Mesothelial cell of epicardium (in vitro differentiated cells): ENCODE measurements at places on chromosomes 5 and 9.

DNA sequence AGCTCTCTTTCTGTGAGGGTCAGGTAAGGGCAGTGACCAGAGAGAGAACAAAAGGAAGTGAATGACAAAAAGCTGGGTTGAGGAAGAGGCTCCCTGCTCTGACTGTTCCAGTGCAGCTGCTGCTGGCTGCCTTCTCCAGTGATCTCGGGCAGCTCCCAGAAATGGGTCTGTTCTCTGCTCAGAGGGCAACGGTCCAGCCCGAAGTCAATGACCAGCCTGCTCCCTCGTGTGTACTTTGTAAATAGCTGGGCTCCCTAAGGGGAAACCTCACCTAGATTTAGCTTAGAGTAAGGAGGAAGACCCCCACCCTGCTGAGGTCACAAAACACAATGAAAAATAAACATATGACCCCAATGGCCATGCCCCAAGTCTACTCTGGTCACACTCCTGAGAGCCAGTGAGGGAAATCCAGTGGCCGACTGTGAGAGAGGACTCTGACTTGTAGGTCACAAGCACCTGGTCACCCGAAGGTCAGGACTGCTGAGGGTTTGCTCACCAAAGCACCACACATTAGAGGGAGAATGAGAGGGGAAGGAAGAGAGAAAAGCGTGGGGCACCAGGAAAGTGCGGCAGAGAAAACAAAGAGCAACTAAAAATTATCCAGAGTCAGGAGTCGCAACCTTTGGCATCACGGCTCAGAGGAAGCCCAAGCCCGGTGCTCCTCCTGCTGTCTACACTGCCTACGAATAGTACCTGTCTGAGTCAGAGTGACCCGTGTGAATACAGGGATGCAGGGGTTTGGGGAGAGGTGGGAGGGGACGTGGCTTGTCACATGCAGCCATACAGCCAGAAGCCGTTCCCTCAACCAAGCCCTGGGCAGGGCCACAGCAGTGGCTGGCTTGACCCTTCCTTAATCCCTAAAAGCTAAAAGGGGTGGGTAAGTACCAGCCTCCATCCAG is 19.8 kb downstream of the NIPAL4 start:
- no peak overlapping the region for H3K27ac ChIP-seq
- DNase-seq, result no peak
- no peaks in the 10 kb centered on the region for H3K27me3 ChIP-seq

GRCh38 chr9:107261106-107261505 is 22.0 kb upstream of the RAD23B start:
- H3K4me3 ChIP-seq, result no peak overlapping the region
- DNase-seq, result no peak
- no peaks in the 10 kb centered on the region for H3K36me3 ChIP-seq
- peaks cover 5% of the 10 kb centered on the region for H3K4me1 ChIP-seq

GRCh38 chr5:91499943-91500531 is 116.9 kb upstream of the ARRDC3 start:
- H3K36me3 ChIP-seq, result no peaks in the 10 kb centered on the region
- no peak for DNase-seq
- H3K27ac ChIP-seq, result no peak overlapping the region

GRCh38 chr5:61162832-61163567 is 732 bp upstream of the SMIM15 start:
- H3K27me3 ChIP-seq, result no peaks in the 10 kb centered on the region
- H3K27ac ChIP-seq, result peak overlapping the region; percentile 99
- peak overlapping the region; percentile 98 for H3K4me3 ChIP-seq
- H3K4me1 ChIP-seq, result peaks cover 43% of the 10 kb centered on the region

DNA sequence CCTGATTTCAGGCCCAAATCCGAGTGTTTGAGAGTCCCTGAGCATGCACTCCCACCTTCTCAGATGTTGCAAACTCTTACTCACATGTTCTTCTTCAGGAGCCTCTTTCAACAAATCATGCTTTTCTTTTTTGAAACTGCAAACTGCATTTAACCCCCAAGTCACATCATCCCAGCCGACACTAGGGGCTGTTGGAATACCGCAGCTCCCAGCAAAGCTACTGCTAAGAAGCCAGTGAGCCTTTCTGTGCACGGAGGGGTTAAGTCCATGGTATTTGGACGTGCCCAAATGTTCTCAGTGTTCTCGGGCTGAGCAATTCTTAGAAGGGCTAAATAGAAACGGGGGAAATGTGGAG is 282.9 kb downstream of the NFIB start:
- H3K4me1 ChIP-seq, result peaks cover 73% of the 10 kb centered on the region
- no peaks in the 10 kb centered on the region for H3K27me3 ChIP-seq
- no peak for DNase-seq
- peak overlapping the region; percentile 96 for H3K27ac ChIP-seq

DNA sequence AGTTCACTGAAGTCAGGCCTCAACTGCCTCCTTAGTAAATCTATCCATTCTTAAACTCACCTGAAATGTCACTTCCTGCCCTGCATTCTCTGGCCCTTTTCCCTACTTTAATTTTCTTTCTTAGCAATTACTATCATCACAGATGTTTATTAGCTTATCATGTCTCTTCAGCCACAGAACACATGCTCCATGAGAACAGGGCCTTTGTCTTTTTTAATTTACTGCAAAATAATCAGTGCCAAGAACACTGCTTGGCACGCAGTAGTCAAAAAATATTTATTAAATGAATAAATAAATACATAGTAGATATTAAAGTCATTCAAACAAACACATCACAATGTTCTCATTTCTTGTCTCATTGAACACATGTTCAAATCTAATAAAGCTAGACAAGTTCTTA is 46.2 kb downstream of the SKIC3 start:
- no peaks in the 10 kb centered on the region for H3K4me1 ChIP-seq
- no peaks in the 10 kb centered on the region for H3K27me3 ChIP-seq
- no peak overlapping the region for H3K27ac ChIP-seq
- peaks cover 39% of the 10 kb centered on the region for H3K36me3 ChIP-seq
- DNase-seq, result no peak

DNA sequence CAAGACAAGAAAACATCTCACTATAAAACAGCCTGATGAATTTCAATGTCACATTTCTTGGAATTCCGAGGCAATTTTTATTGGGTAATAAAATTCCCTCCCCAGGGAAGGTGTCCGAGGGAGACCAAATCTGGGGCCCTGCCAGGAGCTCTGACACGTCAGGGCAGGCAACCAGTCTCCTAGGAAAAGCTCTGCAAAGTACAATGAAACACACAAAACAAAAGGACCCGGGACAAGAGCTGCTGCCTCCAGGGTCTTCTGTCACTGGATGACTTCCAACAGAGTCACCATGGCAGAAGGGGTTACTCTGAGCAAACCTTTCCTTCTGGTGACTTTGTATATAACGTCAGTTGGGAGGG is 50.8 kb downstream of the SAXO1 start:
- H3K36me3 ChIP-seq, result peaks cover 10% of the 10 kb centered on the region
- no peak overlapping the region for H3K27ac ChIP-seq
- peaks cover 49% of the 10 kb centered on the region for H3K4me1 ChIP-seq

DNA sequence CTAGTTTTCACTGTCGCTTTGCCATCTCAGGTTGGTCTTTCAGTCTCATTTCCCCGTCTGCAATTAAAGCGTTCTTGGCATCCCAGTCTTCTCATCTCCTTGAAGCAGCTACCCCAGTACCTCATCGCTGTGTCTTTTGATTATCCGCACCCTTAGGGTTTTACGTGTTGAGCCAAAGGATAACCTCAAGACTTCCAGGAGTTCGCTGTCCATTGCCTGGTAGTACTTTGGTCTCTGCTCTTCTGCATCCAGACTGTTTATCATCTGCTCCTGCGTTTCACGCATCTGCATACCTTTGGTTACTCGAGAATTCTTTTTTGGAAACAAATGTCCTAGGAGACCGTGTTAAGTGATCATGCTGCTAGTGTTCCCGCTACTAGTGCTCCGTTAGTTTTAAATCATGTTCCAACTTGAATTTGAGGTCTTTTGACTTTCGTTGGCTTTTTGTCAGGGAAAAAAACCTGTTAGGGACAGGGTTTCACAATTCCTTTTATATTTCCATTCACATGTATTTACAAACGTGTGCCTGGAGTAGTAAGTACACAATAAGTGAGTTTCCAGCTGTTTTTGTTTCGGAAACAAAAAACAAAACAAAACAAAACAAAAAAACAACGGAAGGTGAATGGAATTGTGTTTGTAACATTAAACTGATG is 888 bp downstream of the RABGAP1 start:
- H3K27me3 ChIP-seq, result no peaks in the 10 kb centered on the region
- H3K36me3 ChIP-seq, result peaks cover 10% of the 10 kb centered on the region
- H3K27ac ChIP-seq, result peak overlapping the region; percentile 98
- DNase-seq, result no peak

GRCh38 chr9:36341936-36342577 is 58.0 kb downstream of the RNF38 start:
- H3K4me3 ChIP-seq, result no peak overlapping the region
- peaks cover 60% of the 10 kb centered on the region for H3K36me3 ChIP-seq
- no peaks in the 10 kb centered on the region for H3K27me3 ChIP-seq
- H3K27ac ChIP-seq, result no peak overlapping the region

- H3K36me3 ChIP-seq, result no peaks in the 10 kb centered on the region
- peak overlapping the region; percentile 56 for H3K4me3 ChIP-seq
- peak overlapping the region; percentile 44 for H3K27ac ChIP-seq
- DNase-seq, result no peak
Measured at GRCh38 chr9:126721564-126721981, 83.3 kb upstream of the ZBTB43 start.

DNA sequence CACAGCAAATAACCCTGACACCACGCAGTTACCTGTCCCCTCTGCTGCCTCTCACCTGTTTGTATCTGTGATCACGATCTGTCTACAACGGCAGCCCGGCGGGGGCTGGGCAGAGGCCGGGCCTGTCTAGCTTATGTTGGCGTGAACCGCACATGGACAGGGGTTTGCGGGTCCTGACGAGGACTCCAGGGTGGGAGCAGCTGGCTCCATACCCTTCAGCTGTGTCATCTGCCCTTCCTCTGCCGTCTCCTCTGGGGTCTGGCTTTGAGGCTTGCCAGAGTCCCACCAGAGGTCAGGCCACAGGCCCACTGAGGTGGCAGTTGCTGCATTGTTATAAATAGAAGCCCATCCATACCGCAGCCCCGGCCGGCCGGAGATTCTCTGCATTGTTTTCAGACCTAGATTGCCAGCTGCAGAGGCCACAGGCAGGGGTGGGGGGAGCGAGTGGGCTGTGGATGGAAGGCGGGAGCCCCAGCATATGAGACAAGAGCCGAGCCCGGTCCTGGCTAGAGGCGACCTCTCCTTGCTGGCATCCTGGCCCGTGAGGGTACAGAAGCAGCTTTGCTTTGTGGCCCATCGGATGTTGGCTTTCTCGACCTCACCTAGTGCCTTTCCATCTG is 37.8 kb downstream of the FAM78A start:
- DNase-seq, result no peak

- H3K27ac ChIP-seq, result no peak overlapping the region
- no peaks in the 10 kb centered on the region for H3K36me3 ChIP-seq
- no peaks in the 10 kb centered on the region for H3K27me3 ChIP-seq
- H3K4me3 ChIP-seq, result no peak overlapping the region
- DNase-seq, result no peak
- peaks cover 11% of the 10 kb centered on the region for H3K4me1 ChIP-seq
Measured at GRCh38 chr9:79481846-79482477, 89.8 kb upstream of the TLE4 start.

- H3K27ac ChIP-seq, result no peak overlapping the region
- no peak overlapping the region for H3K4me3 ChIP-seq
- H3K27me3 ChIP-seq, result no peaks in the 10 kb centered on the region
- DNase-seq, result no peak
Measured at GRCh38 chr5:68396722-68397121, 181.2 kb downstream of the PIK3R1 start.

- H3K36me3 ChIP-seq, result peaks cover 32% of the 10 kb centered on the region
- H3K27me3 ChIP-seq, result no peaks in the 10 kb centered on the region
- H3K27ac ChIP-seq, result no peak within 1 kb of the TSS
Measured at GRCh38 chr5:140821375-140822280, at the start of gene PCDHA5. PCDHA5 (plus strand) TSS chr5:140821613.

DNA sequence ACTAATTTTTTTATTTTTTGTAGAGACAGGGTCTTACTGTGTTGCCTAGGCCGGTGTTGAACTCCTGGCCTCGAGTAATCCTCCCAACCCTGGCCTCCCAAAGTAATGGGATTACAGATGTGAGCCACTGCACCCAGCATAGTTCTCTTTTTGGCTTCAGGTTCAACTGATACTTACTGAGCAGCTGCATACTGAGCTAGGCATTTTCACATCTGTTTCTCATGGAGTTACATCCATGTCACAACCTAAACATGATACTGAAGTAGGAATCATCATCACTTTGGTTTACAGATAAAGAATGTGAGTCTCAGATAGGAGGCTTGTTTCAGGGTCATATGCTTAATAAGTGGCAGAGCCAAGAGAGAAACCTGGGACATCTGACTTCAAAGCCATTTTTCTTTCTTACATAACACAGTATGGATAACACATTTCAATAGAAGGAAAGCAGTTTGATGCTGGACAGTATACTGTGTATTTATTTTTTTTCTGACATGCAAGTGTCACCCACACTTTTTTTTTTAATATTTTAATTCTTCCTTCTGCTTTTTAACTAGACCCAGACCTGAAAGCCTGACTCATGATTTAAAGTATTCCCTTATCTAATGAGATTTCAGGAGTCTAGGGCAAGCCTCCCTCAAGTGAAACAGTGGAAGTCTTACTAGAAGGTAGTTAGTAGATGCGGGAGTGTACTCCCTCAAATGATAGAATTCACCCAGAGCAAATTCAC is 90.8 kb downstream of the HACD4 start:
- H3K27me3 ChIP-seq, result no peaks in the 10 kb centered on the region
- H3K4me3 ChIP-seq, result no peak overlapping the region
- H3K27ac ChIP-seq, result no peak overlapping the region
- no peak for DNase-seq
- peaks cover 14% of the 10 kb centered on the region for H3K4me1 ChIP-seq

DNA sequence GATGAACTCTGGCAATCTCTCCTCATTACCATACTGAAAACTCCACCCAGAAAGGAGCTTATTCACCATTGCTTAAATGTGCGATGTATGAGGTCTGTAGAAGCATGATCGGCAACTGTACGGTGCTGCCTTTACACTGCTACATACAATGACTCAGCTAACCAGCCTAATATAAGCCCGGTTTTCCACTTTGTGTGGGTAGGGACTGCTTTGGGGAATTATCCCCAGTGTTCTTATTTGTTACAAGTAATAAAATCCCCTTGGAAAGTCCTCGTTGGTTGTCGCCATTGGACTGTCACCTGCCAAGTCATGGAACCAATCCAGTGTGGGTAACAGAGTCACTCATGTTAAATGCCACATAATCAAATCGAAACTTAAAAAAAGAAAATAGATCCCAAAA is 23.5 kb upstream of the TENT2 start:
- no peaks in the 10 kb centered on the region for H3K36me3 ChIP-seq
- no peaks in the 10 kb centered on the region for H3K27me3 ChIP-seq
- H3K4me1 ChIP-seq, result no peaks in the 10 kb centered on the region
- DNase-seq, result no peak
